ENCODE measurements at places on chromosomes 7 and 10.

DNA sequence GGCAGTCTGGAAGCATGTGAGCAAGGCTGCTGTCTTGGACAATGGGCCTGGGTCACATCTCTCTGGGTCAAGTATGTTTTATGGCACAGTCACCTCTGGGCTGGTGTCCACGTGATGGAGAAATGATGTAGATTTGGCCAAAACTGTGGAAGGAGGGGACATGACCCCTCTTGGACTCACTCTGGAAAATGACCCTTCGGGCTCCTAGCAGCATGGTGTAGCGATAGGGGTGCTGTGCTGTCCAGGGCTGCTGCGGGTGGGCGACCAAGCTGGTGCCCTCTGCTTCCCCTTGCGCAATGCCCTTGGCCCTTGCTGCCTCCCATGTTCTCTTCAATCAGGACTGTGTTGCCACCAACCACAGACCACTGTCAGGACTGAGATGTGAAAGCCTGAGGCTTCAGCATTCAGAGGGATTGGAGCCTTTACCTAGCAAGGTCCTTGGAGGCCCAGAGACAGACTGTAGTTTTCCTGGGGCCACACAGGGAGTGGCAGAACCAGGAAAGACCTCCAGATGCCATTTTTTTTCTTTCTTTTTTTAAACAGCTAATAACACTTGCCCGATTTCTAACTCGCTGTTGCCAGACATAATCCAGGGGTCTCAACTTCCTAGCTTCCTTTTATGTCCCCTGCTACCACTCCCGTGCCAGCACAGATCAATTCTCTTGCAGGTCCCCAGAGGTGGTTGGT is 6.1 kb downstream of the CYP26A1 start:
- no peak for DNase-seq

GRCh38 chr7:109049366-109049765 is 479.7 kb downstream of the DNAJB9 start:
- no peak for DNase-seq

DNA sequence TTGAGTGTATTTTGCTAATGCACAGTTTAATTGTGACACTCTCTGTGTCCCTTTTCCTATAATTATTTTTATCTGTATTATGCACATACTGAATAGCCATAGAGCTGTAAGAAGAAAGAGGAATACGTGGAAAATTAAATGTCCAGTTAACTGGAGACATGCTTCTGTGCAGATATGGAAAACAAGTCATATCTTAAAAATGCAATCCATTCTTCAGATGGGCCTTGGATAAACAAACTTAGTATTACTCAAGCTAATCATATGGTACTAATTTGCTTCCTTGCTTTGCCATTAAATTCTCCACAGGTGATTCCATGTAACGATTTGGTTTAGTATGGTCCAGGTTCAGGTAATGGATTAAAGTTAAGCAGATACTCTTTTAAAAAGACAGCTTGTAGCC is 201.2 kb upstream of the CELF2 start:
- no peak for DNase-seq

- DNase-seq: no peak
These were observed 8.4 kb upstream of the URGCP start for GRCh38 chr7:43914795-43915194.

- DNase-seq: no peak
These were observed 117.6 kb downstream of the DNAJC1 start for GRCh38 chr10:21885940-21886339.

DNA sequence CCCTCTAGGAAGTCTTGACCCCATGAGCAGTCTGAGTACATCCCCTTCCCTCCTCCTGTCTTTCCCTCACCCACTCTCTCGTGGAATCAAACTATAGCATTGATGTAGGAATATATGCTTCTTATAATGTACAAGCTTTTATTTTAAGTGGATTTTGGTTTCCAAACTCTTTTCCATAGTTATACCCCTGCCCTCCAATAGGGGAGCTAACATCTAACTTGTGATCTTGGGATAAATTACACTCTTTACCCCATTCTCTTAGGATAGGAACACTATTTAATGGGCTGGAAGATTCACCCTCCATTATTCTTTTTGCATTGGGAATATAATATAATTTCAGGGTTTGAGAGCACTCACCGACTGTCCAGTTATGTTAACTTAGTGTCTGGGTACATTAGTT is 465.9 kb downstream of the GATA3 start:
- no peak for DNase-seq

DNA sequence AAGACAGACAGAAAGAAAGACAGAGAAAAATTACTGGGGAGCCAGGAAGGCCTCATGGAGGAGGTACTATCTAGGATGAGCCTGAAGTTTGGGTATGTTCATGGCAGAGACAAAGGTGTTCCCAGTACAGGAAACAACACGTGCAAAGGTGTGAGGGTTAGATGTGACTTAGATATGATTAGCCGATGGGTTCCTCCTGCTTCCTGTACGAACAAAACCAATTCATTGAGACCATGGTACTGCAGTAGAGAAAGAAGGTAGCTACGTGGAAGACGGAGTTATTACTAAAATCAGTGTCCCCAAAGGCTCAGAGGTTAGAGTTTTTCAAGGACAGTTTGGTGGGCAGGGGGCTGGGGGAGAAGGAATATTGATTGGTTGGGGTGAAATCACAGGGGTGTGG is 55.2 kb upstream of the CHST3 start:
- no peak for DNase-seq

Data from activated T-helper 1 cell treated with anti-CD3 and anti-CD28 coated beads, Interleukin-2, amount 50 U/mL, for 16 hours (primary cell).